ENCODE measurements at places on chromosomes 16 and 17.

- DNase-seq: no peak
These were observed 10.5 kb downstream of the PDZD9 start for GRCh38 chr16:21990381-21990944.

- no peak for DNase-seq
These were observed 30.7 kb upstream of the BAHCC1 start for GRCh38 chr17:81364278-81365147.

GRCh38 chr17:16037636-16038035, 38.0 kb downstream of the TTC19 start:
- no peak for DNase-seq

- DNase-seq: no peak
These were observed 513 bp upstream of the TBX21 start for GRCh38 chr17:47732399-47733046.

DNA sequence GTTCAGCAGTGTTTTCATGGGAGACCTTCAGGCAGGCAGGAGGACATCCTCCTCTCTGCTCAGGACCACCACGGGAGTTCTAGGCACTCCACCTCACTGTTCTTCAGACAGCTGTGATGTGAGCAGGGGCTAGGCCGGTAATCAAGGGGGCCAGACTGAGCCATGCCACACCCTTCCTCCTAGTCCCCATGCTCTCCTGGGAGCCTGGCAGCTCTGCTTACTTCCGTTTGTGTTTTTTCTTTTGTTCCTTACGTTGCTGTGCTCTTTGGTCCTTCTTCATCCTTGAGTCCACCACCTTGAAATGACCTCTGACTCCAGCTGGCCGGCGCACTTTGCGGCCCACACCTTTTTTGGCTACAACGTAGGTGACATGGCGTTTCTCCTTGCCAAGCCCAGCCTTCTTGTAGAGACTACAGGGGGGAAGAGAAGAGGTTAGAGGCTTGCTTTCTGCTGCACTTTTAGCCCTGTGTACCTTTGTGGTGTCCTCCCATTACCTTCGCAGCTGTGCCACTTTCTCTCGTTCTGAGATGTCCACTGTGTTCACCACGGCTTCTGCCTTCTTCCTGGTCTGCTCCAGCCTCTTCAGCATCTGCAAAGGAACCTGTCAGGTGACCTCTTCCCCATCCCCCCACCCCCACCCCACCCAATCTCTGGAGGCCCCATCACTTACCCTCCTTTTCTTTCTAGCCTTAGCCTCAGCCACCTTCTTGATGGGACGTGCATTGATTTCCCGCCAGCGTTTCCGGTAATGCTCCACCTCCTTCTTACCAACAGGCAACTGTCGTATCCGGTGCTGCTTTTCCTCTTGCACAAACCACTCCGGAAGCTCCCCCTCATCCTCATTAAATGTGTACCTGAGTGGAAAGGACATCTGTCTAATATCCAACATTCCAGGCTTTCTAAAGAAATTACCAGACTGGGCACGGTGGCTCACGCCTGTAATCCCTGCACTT, 7.4 kb upstream of the PSMC5 start:
- DNase-seq: peak; percentile 28

DNA sequence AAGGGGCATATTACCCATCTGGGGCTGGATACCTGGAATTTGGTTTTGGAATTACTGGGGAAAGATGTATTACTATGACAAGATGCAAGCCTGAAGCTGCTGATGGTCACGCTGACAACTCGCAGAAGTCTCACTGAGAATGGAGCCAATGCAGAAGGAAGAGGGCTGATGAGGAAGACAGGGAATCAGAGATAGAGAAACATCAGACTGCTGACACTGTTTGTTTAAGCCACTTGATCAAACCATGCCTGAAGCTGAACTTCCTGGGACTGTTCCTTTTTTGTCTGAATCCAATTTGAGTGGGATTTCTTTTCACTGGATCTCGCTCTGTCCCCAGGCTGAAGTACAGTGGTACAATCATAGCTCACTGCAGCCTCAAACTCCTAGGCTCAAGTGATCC, 133.9 kb downstream of the GAS7 start:
- DNase-seq: no peak

- DNase-seq: no peak
These were observed 119.1 kb downstream of the SDK2 start for GRCh38 chr17:73524941-73525679.

DNA sequence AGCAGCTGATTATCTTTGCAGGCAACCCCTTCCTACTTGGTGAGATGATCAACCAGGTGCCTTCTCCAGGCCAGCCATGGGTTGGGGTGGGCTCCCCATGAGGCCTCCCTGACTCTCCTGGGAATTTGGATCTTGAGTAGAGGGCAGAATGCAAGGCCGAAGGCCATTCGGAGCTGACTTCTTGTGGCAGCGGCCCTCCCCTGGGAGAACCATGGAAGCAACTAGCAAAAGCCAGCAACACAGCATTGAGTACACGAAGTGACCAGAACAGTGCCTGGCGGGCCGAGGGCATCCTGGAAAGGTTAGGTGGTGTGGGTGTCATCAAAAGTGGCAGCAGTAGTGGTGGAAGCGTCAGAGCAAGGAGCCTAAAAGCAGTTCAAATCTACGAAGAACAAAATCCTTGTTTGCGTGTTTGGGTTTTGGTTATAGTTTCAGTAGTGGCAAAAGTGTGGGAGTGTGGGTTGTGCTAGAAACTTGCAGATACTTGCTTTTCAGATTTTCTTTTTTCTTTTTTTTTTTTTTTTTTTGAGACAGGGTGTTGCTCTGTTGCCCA, 2.0 kb upstream of the ALDH3A1 start:
- no peak for DNase-seq

DNA sequence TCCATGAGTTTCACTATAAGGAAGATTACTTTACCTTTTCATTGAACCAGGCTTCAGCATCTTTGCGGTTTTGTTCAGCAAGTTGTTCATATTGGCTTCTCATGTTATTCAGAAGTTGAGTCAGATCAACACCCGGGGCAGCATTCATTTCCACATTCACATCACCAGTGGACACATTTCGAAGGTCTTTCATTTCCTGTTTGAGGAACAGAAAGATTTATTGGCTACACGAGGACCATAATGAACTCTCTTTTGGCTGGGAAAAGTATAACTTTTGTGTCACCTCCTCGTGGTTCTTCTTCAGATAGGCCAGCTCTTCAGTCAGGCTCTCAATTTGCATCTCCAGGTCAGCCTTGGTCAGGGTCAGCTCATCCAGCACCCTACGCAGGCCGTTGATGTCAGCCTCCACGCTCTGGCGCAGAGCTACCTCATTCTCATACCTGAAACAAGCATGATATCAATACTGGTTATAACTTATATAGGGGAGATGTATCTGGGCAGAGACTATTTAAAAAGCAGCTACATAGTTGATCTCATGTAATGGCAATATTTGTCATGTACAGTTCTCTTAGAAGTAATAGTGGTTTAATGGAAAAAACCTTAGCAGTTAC, 2.1 kb downstream of the KRT10 start:
- DNase-seq: no peak

GRCh38 chr16:25010542-25010941, 4.6 kb downstream of the ARHGAP17 start:
- DNase-seq: no peak

DNA sequence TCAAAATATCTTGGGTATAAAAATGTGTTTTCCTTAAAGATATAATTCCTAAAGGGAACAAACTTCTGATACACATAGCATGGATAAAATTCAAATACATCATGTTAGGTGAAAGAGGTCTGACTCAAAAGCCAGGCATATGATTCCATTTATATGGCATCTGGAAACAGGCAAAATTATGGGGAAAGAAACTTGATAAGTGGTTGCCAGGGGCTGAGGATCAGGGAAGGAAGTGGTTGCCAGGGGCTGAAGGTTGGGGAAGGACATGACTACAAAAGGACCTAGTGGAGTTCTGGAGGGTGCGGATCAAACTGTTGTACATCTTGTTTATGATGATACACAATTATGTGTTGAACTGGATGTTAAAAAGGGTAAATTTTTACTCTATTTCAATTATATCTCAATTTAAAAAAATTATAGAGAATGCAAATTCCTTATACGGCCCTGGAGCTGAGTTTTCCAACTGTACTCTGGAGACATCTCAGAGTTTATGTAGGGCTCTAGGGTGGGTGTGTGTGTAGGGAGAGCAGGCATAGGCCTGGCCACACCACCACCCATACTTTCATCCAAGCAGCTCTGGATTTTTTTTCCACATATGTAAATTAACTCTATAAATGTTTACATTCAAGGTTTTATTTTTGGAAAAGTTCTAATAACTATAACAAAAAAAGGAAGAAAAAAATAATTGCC, 55.0 kb downstream of the AMFR start:
- DNase-seq: no peak

DNA sequence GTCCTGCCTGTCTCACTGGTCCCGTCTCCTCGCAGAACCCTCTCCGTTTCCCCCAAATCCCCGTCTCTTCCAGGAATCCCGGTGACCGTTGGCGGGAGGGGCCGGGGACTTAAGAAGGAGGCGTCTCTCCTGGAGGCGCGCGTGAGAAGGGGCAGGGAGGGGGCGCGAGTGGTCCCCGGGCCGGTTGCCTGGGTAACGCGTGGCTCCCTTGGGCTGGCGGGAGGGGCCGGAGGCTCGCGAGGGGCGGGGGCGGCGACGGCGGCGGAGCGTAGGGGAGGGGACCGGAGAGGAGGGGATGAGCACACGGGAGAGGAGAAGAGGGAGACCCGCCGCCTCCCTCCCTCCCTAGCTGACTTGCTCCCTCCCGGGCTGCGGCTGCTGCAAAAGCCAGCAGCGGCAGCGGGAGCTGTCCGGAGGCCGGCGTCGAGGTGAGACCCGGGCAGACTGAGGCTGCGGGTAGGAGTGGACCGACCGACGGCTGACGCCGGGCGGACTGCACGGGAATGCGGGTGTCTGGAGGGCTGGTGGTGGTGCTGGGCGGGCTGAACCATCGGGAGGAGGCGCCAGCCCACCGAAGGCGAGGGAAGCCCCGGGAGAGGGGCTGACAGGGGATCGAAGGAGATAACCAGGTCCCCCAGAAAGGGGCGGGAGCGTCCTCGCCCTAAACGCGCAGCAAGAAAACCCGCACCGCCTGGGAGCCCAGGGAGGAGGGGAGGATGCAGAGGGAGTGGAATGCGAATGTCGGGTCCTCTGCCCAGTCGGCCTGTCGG, at the start of gene PRRT2:
Gene PRRT2 (plus strand): TSS at position 298 of the 770 bp plus-strand sequence. CDS start 862 bp downstream, outside the sequence.
- DNase-seq: peak; percentile 36

GRCh38 chr17:43983196-43983514, 21.3 kb upstream of the NAGS start:
- DNase-seq: no peak

GRCh38 chr16:63516394-63516793, 1480.2 kb upstream of the CDH8 start:
- no peak for DNase-seq

DNA sequence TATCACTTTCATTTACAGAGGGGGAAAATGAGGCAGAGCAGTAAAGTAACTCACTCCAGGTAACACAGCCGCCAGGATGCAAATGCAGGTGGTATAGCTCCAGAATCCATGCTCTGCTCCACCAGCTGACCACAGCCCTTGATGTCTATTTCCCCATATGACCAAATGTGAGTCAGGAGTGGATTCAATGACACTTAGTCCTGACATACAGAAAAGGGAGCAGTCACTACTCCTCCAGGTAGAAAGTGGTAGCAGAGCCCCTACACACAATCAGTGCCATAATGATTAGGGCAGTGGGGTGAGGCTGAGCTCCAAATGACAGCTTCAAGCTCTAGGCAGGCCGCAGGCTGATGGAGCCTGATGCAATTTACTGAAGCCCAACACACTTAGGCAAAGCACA, 43.3 kb upstream of the GFOD2 start:
- DNase-seq: no peak

DNA sequence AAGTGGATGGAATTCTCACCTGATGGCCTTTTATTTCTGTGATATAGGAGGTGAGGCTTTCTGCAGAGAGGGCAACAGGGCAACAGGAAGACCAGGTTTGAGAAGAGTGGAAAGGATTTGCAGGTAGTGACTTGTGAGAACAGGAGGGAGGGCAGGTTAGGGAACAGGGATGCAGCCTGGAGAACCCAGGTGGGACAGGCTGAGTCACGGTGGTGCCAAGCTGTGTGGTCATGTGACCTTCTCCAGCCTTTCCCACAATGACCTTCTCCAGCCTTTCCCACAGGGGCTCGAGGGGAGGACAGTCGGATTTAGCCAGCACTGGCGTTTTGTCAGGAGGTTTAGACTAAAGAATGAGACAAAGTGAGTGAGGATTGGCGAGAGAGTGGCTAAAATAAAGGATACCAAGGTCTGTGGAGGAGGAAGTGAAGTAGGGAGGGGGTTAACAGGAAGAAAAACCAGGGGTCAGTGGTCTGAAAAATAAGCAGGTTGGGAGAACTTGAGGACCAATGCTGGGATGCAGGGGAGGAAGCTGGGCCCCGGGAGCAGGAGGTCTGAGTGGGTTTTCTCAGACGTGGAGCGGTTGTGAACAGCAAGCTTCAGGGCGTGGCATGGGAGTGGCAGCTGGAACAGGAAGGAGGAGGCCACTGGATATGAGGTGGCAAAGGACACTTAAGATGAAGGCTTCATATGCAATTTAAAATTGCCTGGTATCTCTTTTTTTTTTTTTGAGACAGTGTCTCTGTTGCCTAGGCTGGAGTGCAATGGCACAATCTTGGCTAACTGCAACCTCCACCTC, 37.7 kb downstream of the DNAH2 start:
- no peak for DNase-seq

DNA sequence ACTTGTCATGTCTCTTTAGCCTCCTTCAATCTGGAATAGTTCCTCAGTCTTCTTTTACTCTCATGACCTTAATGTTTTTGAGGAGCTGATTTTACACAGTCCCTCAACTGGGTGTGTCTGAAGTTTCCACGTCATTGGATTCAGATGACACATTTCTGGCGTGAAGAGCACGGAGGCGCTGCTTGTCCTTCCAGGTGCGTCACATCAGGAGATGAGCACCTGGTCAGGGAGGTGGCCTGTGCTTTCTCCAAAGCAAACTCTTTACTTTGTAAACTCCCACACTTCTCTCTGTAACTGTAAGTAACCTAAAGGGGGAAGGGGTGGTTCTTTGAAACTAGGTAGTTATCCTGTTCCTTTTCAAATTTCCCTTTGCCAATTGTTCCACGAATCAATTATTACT, 52.5 kb upstream of the MNT start:
- DNase-seq: no peak

GRCh38 chr17:38883592-38884526, 14.0 kb downstream of the LASP1 start:
- DNase-seq: no peak

- no peak for DNase-seq
These were observed 4.7 kb upstream of the BCAR1 start for GRCh38 chr16:75256059-75256571.

- DNase-seq: no peak
These were observed 2.9 kb upstream of the TMEM231 start for GRCh38 chr16:75558846-75559401.

DNA sequence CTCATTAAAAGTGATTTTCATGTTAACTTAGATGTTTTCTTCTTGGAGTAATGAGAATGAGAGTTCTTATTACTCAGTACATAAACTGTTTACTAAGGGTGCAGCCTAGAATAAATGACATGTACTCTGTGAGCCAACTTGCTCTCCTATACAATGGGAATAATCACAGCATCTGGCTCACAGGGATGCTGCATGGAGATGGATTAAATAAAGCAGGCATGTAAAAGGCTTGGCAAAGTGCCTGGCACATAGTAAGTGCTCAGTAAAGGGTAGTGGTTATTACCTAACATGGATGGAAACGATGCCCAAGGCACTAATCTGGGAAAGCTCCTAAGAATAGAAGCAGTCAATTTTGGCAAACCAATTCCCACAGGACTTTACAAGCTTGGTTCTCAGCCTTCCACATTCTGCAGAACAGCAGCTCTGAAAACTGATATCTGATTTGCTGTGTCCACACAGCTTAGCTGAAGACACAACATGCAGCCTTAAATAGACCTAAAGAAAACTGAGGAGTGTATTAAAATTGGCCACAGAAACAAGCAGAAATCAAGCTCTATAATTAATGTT, 176.1 kb downstream of the ABCC12 start:
- DNase-seq: no peak
